ENCODE measurements at places on chromosomes 13 and 19. TPM values are rescaled to one million over a fixed set of nuclear protein-coding genes. Genes with fewer than 3 reads are reported as not detected.

Gene GPR183
- total RNA-seq: 10.8 TPM

Gene ACP7
- not detected for total RNA-seq

- no peaks in the 10 kb centered on the region for H3K36me3 ChIP-seq
- no peak overlapping the region for H3K4me3 ChIP-seq
- H3K27me3 ChIP-seq: no peaks in the 10 kb centered on the region
- H3K4me1 ChIP-seq: no peaks in the 10 kb centered on the region
- DNase-seq: no peak
- no peak overlapping the region for H3K27ac ChIP-seq
Observed at GRCh38 chr19:35042954-35043604, 1.6 kb downstream of the HPN start.

- H3K27me3 ChIP-seq: no peaks in the 10 kb centered on the region
- H3K27ac ChIP-seq: no peak overlapping the region
- H3K4me1 ChIP-seq: no peaks in the 10 kb centered on the region
- H3K4me3 ChIP-seq: no peak overlapping the region
Observed at GRCh38 chr13:41497436-41497835, 40.1 kb downstream of the RGCC start.

- peak overlapping the region; percentile 51 for H3K27ac ChIP-seq
- no peak for DNase-seq
- H3K4me1 ChIP-seq: peaks cover 7% of the 10 kb centered on the region
- H3K4me3 ChIP-seq: no peak overlapping the region
Observed at GRCh38 chr13:34749046-34749445, 193.0 kb upstream of the NBEA start.

DNA sequence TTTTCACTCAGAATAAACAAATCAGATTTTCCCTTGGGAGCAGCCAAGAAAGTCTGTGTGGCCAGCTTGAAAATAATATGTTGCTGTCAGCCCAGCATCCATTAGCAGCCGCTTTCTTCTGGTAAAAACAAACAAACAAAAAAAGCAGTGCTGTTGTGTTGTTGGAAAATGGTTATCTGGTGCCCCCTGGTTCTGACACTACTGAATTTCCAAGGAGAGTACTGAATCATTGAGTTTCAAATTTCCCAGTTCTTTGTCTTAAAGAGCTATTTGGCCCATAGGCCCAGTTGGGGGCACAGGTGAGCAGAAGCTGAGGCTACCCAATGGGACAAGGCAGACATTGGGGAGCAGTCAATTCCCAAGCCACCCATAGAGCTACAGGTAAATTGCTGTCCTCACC, 995.9 kb downstream of the UQCRFS1 start:
- H3K4me3 ChIP-seq: no peak overlapping the region
- no peaks in the 10 kb centered on the region for H3K27me3 ChIP-seq
- no peak overlapping the region for H3K27ac ChIP-seq

- no peaks in the 10 kb centered on the region for H3K4me1 ChIP-seq
- no peak for DNase-seq
- no peaks in the 10 kb centered on the region for H3K27me3 ChIP-seq
Observed at GRCh38 chr13:94120878-94121277, 358.6 kb downstream of the DCT start.

Measured in uterus (tissue), 4 donors.